Stimulated activated CD8-positive, alpha-beta memory T cell treated with anti-CD3 and anti-CD28 coated beads, Interleukin-7, amount 100 ng/mL, for 1 hour (primary cell): ENCODE measurements at places on chromosomes 1 and 21.

- DNase-seq, result no peak
Observed at GRCh38 chr1:11806307-11806936, 431 bp downstream of the CLCN6 start.

DNA sequence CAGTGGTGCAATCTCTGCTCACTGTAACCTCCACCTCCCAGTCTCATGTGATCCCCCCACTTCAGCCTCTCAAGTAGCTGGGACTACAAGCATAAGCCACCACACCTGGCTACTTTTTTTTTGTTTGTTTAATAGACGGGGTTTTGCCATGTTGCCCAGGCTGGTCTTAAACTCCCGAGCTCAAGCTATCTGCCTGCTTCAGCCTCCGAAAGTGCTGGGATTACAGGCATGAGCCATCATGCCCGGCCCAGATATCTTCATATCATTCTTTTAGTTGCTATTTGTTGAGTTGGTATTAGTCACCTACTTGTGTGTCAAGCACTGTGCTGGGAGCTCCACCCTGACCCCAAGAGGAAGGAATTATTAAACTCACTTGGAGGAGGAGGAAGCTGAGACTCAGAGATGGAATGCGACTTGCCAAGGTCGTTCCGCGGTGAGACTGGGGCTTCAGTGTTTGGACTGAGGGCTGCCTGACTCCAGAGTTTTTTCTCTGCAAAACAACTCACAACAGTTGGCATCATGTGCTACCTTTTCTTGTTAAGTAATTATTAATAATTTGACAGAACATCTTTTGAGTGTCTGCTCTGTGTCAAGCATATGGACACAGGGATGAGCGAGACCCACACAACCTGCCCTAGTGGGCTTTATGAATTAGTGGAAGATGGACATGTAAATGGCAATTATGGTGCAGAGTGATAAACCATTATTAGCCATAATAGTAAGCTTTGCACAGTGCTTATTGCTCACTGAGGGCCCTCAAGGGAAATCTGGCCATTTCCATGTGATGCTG, 132.0 kb downstream of the FOXD2 start:
- no peak for DNase-seq

- no peak for DNase-seq
Observed at GRCh38 chr1:226708342-226708780, 30.7 kb downstream of the ITPKB start.

DNA sequence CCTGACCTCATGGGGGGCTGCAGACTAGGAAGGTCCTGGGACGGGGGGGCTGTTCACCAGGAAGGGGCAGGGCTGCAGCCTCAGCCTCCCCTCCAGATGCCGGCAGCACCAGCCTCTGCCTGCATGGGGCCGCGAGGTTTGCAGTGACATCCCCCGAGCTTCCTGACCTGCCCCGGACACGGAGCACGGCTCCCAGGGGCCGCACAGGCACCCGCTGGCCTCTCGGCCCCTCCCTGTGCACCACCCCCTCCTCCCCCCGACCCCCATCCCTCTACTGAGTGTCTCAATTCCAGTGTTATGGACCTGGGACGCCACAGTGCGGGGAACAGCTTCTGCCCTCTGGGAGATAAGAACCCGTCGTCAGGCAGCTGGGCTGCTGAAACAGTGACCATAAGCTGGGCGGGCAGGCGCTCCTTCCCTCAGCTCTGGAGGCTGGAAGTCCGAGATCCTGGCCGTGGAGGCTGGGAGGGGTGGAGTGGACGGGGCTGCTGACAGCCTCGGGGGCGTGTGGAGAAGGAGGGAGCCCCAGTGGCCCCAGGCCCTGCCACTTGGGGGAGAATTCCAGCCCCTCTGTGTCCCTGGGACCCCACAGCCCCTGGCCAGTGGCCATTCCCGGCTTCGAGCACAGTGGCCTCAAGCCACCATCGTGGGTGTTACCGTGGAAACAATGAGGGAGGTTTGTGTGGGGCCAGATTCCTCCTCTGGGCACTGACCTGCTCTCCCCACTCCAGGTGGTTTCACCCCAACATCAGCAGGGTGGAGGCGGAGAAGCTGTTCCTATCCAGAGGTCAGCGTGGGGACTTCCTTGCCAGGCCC, 11.6 kb downstream of the RNF223 start:
- DNase-seq, result no peak

GRCh38 chr21:43976661-43977060, 35.4 kb upstream of the TRAPPC10 start:
- no peak for DNase-seq

DNA sequence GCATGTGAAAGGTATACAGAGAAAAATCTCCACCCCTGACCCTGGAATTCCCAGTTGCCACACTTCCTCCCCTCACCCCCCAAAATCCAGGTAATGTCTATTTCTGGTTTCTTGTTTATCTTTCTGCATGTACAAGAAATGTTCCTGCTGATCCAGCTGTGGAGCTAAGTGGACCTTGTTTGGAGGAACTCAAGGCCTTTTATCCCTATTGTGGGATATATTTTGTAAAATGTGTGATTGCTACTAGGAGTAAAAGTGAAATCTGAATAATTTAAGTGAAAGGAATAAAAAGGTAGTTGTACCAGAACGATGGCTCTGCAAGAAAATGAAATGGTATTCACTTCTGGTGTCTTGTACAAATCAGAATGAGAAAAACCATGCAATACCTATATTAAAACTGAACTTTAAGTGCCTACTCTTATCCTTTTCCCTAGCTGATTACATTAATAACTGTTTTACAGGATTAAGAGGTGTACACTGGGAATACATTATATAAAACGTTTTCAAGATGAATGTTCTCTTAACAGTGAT, 3.0 kb downstream of the SPEN start:
- no peak for DNase-seq

- DNase-seq, result no peak
Observed at GRCh38 chr21:25362375-25363267, 244.7 kb downstream of the MRPL39 start.
